ENCODE measurements at places on chromosomes 4 and X.

- DNase-seq = no peak
Measured at GRCh38 chr4:80124246-80125211, 51.5 kb upstream of the ANTXR2 start.

DNA sequence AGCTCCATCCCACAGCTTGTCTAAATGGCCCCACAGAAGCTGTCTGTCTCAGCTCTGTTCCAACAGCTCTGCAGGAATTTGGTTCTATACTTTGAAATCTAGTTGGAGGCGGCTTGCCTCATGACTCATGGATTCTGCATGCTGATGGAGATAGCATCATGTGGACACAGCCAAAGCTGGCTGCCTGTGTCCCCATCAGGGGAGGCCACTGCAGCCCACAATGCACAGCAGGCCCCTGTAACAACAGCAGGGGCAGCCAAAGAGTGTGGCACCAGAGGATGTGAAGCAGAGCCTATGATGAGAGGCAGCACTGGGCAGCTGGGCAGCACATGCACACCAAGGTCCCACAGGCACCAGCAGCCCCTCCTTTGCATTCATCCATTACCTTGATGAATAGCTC is 67.2 kb downstream of the DCAF12L1 start:
- DNase-seq = no peak

DNA sequence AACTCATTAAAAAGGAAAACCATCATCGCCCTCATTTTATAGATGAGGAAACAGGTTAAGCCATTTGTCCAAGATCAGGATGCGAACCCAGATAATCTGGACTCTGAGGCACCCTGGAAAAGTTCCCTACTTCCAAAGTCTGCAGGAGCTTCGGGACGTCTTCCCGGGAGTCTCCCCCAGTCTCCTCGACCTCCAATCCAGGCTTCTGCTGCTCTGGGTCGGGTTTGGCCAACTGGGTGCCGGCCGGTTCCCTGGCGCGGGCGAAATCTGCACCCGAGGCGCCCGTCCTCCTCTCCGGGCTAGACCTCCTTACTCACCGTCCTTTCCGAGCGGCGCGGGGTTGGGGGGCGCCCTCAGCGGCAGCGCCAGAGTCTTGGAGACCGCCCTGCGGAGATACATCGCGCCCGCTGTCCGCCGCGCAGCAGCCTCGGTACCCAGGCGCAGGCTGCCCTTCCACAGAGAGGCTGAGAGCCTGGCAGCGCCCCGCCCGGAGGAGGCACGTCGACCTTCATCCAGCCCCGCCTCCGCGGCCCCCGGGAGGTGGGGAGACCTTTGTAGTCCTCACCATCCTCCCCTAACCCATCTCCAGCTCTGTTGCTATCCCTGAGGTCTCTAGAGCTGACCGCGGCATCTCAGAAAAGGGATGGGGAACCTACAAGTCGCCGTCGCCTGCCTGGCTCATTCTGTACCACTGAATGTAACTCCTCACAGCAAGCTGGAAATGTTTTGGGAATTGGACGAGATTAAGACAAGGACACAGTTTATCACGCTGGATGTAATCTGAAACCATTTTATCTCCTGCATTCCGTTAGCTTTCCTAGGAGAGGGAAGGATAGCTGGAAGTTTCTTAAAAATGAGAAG is at the start of gene MGARP:
Gene MGARP (minus strand): TSS at position 466 of the 861 bp plus-strand sequence. CDS start 67 bp downstream, at position 399.
- no peak for DNase-seq

- DNase-seq = no peak
Measured at GRCh38 chr4:47483745-47484144, 1.3 kb upstream of the ATP10D start.

GRCh38 chr4:16120720-16121119 is 36.9 kb upstream of the PROM1 start:
- DNase-seq = no peak

DNA sequence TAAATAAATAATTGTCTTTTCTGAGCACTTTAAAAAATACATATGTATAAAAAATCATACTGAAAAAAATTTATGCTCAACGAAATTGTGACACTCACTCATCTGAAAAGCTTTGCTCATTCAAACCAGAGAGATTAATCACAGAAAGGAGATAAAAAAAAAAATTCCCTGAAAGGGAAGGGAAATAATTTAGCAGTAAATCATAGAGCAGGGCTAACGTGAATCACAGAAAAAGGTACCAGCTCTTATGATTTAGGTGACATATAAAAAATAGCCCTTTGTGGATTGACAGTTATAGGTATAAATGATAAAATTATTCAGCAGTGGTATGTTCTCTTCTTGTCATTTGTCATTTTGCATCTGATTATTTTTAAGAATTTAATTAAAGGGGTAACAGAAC is 552.7 kb upstream of the TENM3 start:
- DNase-seq = no peak

- DNase-seq = no peak
Measured at GRCh38 chrX:24777660-24778059, 83.9 kb downstream of the POLA1 start.

- DNase-seq = no peak
Measured at GRCh38 chr4:141705747-141706377, 69.5 kb downstream of the IL15 start.
